ENCODE measurements at places on chromosomes 6 and 20.

- no peak for DNase-seq
These were observed 489.8 kb downstream of the TENT5A start for GRCh38 chr6:81262656-81263055.

DNA sequence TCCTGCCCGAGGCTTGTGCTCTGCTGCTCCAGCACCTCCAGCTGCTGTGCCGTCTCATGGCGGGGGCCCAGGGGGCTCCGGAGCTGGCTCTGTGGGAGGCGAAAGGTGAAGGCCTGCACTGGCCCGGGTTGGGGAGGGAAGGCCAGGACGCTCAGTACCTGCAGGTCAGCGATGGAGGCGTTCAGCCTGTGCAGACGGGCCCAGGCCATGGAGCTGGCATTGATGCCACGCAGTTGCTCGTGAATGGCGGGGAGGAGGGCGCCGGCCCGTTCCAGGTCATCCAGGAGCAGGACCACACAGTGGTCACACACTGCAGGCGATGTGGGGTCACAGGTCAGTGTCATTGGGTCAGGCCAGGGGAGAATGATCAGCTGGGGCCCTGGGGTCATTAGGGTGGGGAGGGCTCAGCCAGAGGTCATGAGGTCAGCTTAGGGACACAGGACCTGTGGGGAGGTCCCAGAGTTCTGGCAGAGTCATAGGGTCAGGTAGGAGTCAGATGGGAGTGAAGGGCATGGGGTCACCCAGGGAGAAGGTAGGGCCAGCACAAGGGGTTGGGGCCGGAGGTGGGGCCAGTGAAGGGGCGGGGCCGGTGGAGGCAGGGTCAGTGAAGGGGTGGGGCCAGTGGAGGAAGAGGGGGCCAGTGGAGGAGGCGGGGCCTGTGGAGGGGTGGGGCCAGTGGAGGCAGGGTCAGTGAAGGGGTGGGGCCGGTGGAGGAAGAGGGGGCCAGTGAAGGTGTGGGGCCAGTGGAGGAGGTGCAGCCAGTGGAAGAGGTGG lies 18.0 kb downstream of the ADRM1 start:
- DNase-seq, result no peak

DNA sequence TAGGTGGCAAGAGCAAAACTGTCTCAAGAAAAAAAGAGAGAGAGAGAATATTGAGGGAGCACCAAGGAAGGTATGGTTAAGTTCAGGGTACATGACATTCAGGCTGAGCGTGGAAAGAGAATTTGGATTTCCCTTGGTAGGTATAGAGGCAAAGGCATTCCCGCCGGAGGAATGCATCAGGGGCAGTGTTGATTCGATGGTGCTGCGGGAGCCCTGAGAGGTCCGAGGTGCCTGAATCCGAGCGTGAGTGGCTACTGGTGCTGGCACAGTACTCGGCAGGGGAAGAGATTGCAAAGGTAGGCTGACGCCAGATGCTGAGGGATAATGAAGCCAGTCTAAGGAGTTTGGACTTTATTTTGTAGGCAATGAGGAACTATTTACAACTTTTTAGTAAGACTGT lies 20.0 kb downstream of the BMP6 start:
- DNase-seq, result no peak

DNA sequence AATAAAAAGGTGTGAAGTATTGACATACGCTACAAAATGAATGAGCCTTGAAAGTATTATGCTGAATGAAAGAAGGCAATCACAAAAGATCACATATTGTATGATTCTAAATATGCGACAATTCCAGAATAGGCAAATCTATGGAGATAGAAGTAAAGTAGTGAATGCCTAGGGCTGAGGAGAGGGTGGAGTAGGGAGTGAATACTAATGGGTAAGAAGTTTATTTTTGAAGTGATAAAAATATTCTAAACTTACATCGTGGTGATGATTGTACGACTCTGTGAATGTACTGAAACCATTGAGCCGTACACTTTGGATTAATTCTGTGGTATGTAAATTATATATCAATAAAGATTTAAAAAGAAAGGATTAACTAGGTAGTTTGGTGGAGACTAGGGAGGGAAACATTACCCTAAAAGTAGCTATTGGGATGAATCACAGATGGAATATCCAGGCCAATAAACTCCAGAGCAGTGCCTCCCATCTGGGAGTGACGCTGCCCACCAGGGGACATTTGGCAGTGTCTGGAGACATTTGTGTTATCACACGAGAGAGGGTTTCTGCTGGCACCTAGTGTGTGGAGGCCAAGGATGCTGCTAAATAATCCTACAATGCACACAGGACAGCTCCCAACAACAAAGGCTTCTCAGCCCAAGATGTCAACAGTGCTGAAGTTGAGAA lies 214.2 kb upstream of the PCSK2 start:
- DNase-seq, result no peak

DNA sequence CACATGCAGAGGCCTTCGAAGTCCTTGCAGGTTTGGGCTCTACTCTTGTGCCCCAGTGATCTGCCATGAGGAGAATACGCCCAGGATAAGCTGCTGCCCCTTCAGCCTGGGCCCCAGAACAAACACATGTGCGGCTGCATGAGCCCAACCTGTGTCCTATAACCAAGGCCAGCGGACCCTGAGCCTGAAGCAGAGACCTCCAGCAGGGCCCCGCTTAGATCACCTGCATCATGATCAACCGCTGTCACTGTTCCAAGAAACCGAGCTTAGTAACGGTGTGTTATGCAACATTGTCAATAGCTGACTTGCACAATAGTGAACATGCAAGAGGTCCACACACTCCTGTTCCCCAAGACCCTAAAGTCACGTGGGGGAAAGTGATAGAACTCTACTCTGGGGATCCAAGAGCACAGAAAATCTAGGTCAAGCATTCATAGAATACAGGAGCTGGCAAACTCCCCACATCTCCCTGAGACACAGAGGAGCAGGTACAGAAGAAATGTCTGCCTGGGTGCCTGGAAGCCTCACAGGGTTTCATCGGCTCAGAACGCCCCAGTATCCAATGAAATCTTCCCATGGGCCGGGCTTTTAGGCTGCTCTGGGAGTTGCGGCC lies 136.2 kb downstream of the BMP7 start:
- DNase-seq, result no peak

DNA sequence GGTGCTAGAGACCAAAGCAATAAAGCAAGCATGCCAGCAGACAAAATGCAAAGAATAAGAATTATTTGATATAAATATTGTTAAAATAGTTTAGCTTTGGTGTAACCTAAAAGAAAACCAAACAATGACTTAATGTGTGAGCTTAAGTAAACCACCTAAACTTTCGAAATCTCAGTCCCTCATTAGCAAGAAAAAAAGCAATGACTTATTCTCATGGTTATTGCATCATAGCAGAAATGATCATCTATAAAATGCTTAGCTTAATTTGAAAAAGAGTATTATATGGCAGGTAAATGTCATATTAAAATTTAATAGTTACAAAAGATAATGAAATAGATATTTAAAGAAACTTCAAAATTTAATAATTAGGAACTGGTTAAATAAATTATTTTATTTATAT lies 1395.7 kb upstream of the EYS start:
- DNase-seq, result no peak

DNA sequence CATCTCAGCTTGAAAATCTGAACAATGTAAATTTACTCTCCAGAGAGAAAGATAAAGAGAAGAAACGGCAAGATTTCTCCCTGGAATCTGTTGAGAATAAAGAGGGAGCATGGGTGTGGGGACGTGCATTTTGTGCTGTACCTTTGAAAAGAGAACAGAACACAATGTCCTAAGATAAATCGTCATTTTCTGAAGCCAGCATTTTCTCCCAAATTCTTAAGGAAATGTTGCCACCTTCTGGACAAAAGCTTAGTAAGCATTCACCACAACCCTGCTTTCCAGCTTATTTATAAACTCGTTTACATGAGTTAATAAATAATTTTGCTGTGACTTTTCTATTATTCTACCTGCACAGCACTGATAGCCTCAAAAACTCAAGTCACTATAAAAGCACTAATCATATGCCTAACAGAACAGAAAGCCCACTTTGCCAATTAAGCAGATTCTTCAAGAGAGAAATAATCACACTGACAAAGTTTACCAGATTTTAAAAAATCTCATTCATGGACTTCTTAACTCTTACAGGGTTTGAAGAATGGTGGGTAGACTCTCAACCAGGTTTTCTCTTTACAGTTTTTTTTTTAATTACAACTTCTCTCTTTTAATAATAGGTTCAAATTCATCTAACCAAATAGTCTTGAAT lies 155.8 kb downstream of the MBOAT1 start:
- peak; percentile 1 for DNase-seq

DNA sequence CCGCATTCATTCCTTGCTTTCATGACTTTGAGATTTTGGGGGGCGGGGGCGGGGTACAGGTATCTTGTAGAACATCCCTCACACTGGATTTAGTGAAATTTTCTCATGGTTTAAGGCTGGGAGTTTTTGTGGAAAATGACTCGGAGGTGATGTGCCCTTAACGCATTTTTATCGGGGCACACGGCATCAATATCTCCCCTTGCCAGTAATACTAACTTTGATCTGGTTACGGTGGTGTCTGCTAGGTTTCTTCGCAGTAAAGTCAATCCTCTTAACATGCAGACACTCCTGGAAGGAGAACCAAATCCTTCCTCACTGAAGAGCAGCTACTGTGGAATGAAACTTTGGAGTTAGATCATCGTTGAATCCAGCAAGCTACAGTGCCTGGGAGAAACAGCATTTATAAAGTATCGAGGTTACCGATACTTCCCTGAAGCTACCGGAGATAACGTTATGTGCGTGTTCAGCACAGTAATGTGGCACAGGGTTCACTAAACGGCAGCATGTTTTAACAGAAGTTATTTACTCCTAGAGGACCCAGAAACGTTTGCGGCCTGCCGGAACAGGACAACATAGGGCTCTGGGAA lies 1.2 kb upstream of the DYNLRB1 start:
- DNase-seq, result no peak

DNA sequence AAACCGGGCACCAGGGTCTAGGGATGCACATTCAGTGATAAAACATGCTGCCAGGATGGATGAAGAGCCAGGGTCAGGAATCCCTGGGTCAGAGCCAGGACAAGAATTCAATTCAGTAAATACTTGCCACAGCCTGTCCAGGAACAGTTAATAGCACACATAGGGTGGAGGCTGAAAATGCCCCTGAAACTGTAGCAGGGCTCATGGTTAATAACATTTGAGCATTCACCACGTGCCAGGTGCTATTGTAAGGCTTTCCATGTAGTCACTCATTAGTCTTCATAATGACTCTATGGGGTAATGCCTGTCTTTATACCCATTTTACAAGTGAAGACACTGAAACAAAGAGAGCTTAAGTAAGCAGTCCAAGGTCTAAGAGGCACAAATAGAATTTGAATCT lies 296.3 kb downstream of the LRFN2 start:
- no peak for DNase-seq

- DNase-seq, result no peak
These were observed 90.5 kb upstream of the HEY2 start for GRCh38 chr6:125658759-125659431.

DNA sequence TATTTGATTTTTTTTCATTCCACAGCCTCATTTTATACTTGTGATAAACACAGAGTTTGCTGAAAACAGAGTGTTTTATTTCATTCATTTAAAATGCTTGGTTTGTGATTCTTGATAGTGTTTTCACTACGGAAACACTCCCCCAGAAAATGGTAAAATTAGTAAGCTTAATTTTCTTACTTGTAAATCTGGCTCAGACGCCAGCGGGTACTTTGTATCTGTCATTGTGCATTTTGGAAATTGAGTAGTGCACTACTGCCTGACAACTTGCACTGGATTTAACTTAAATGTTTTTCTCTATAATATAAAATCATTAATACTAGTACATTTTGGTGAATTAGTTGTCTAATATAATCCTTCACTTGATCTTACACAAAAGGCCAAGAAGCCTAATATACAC lies 37.0 kb upstream of the HINT3 start:
- no peak for DNase-seq

- DNase-seq, result no peak
These were observed 73.9 kb downstream of the CBFA2T2 start for GRCh38 chr20:33563788-33564187.

DNA sequence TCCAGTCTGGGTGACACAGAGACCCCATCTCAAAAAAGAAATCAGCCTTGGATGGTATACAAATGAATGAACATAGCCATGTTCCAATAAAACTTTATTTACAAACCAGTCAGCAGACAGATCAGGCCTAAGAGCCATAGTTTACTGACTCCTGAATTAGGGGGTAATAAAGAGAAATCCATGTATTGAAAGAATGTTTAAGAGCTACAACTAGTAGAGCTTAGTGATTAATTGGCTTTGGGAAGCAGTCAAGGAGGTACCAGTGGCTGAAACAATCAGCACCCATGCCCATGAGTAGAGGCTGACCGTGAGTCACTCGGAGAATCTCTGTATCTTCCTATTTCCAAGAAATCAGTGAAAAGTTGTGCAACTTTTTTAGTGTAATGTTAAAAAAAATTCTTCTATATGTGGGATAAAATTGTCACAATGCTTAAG lies 223.6 kb upstream of the RREB1 start:
- DNase-seq, result no peak

DNA sequence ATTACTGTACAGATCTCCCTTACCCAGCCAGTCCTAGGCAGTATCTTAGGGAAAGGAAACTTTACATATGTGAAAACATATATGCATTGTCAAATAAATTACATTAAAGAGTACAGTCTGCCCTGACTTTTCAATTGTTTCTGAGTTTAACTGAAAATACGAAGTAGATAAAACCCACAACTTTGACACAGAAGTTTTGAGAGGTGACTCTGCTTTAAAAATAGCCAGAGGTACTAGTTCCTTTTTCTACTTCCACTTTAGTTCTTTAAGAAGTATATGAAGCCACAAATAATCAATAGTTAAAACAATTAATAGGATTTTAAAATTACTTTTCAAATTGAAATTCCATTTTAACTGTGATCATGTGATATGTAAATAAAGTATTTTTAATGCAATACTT lies 62.9 kb downstream of the BMP5 start:
- DNase-seq, result no peak
